Large intestine (tissue), 12 donors: ENCODE measurements at places on chromosomes 16 and 17. TPM values are rescaled to one million over a fixed set of nuclear protein-coding genes. Genes with fewer than 3 reads are reported as not detected.

Gene SEPTIN12
- not detected for polyA plus RNA-seq

Gene TP53TG3B
- not detected for polyA plus RNA-seq

Gene PRKCA
- polyA plus RNA-seq, result 24.4 TPM

Gene CD300E
- 0.12 TPM for polyA plus RNA-seq

Gene FADS6
- 14.5 TPM for polyA plus RNA-seq

Gene GAS7
- 24.4 TPM for polyA plus RNA-seq

Gene LGALS3BP
- 325 TPM for polyA plus RNA-seq

Gene ANKRD40CL
- 28.4 TPM for polyA plus RNA-seq

Gene PKMYT1
- 11.0 TPM for polyA plus RNA-seq

Gene CLEC10A
- 9.7 TPM for polyA plus RNA-seq

Gene TP53TG3C
- not detected for polyA plus RNA-seq

Gene CCL5
- polyA plus RNA-seq, result 8.3 TPM

Gene CLDN6
- 26.0 TPM for polyA plus RNA-seq

Gene TVP23A
- polyA plus RNA-seq, result 3.5 TPM

Gene RPAIN
- 62.4 TPM for polyA plus RNA-seq

Gene CHP2
- 195 TPM for polyA plus RNA-seq

Gene ADORA2B
- polyA plus RNA-seq, result 4.4 TPM

Gene CCL7
- polyA plus RNA-seq, result not detected

Gene DNASE1L2
- polyA plus RNA-seq, result 0.91 TPM

Gene CIBAR2
- polyA plus RNA-seq, result 0.30 TPM
